ENCODE measurements at places on chromosomes 3 and 15. TPM values are rescaled to one million over a fixed set of nuclear protein-coding genes. Genes with fewer than 3 reads are reported as not detected.

GRCh38 chr15:58518626-58519025 lies 86.8 kb downstream of the LIPC start:
- DNase-seq = no peak

DNA sequence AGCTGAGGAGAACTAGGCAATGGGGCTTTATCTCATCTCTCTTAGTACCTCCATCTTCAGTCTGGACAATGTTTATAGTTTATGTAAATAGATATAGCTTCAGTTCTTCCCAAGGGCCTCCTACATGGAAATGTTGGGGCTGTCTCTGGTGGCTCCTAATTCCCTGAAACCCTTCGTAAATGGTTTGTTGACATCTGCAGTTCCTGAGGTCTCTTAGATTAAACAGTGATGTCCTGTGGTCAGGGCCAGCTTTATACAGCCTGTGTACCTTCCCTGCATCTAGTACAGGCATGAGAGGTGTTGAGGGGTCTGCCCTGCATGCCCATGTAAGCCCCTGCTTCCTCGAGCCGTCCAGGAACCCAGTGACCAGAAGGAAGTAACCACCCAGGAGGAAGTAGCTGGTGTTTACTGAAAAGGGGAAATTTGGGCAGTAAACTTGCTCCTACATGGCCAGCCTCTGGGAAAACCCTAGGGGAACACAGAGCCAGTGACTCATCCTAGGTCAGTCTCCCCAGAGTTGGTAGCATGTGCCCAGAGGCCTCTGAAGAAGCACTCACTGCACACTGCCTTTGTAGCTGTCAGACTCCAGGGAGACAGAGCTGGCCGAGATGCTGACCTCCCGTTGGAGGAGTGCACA lies 4.7 kb upstream of the TBC1D2B start:
- no peak for DNase-seq

GRCh38 chr3:39819899-39820298 lies 10.5 kb downstream of the MYRIP start:
- no peak for DNase-seq

DNA sequence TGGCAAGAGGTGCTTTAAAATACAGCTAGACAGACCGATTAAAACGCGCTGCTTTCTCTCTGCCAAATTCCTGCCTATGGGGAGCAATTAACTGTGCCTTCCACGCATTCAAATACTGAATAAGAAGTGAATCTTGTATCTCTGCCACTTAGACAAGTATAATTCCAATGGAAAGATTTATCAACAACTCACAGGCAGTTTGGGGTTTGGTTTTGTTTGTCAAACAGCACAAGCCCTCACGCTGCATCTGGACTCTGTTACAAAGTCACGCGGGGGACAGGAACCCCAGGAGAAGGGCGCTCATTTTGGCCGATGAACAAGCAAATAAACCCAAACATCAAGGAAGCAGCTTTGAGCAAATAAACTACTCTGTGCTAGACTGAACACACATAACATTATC lies 61.8 kb upstream of the TMCO5A start:
- DNase-seq = no peak

- DNase-seq = no peak
Observed at GRCh38 chr3:37417297-37418082, 243.1 kb upstream of the LRRFIP2 start.

GRCh38 chr3:34727700-34728099 lies 911.6 kb upstream of the ARPP21 start:
- no peak for DNase-seq

- DNase-seq = no peak
Observed at GRCh38 chr3:64016941-64017620, 6.2 kb downstream of the PSMD6 start.

The TIGIT gene
- total RNA-seq = 0.53 TPM

The CYP8B1 gene
- 0.14 TPM for total RNA-seq

The SPG11 gene
- total RNA-seq = 40.7 TPM

Measured in right cardiac atrium (tissue), 5 donors.